ENCODE measurements at places on chromosomes 1 and 21.
A peak's percentile ranks its signal among the peaks of the same experiment; 100 is the strongest.

GRCh38 chr1:43222879-43223278 is 46.9 kb upstream of the TMEM125 start:
- no peak for DNase-seq

DNA sequence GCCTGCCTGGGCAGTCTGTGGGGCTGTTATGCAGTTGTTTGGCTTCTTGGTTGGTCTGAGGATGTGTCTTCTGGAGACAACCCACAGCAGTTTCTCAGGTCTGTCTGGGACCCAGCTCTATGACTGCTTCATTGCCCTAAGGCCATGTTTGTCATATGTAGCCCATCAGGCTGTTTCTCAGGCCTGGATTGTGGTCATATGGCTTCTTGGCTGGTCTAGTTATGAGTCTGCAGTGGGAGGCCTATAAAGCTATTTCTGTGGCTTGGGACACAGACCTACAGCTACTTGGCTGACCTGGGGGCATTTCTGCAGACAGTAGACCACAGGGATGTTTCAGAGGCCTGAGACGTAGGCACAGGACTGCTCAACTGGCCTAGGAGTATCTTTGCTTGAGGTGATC is 41.5 kb downstream of the CHIA start:
- no peak for DNase-seq

DNA sequence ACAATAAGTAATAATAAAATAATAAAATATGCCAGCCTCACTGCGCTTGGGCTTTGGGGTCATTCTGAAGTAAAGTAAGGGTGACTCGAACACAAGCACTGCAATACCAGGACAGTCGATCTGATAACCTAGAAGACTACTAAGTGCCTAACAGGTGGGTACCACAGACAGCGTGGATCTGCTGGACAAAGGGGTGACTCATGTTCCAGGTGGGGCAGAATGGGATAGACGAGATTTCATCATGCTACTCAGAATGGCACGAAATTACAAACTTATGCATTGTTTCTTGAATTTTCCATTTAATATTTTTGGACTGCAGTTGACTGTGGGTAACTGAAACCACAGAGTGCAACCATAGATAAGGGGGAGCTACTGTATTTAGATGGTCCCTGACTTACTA is 221.1 kb upstream of the GREM2 start:
- no peak for DNase-seq

DNA sequence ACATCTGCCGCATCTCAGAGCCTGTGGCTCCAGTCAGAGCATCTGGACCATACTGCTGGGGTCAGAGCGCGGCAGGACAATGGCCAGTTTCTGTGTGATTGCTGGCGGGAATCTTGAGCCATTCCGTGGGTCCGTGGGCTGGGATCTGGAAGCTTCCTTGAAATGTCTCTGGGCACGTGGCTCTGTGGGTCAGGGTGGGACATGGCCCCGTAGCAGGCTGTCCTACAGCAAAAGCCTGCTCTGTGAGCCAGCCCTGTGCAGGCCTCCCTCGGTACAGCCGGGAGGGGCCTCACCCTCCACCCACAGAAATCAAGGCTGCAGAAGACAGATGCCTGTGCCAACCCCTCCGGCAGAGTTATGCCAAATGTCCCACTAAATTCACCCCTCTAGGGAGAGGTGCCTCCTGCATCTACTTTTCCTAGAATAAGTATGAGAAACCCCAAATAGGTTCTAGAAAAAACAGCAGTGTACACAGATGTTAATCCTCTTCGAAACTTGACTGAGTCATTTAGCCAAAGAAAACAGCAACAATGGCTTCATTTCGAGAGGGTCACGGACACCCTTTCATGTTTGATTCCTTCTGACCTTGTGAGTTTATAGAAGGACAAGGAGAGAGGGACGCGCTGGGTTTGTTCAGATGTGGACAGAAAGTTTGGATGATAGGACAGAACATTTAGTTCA is 27.8 kb downstream of the COL18A1 start:
- DNase-seq: no peak

- DNase-seq: no peak
These were observed 201.5 kb downstream of the PDE4B start for GRCh38 chr1:65994223-65994622.

DNA sequence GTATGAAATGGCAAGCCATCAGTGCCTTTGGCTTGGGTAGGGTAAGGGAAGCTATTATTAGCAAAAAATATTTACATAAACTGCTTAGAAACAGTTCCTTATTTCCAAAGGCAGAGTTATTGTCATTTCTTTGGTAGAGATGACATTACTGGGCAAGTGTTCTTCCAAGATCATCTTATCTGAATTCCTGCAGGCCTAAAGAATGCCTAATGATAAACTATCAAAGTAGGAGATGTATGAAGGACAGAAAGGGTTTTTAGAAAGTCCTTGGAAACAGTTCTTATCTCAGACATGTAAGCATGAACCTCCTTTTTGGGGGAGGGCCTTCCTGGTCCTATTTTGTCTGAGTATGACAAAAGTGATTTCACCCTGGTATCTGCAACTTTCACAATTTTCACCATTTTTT is 5.1 kb upstream of the FRRS1 start:
- no peak for DNase-seq

DNA sequence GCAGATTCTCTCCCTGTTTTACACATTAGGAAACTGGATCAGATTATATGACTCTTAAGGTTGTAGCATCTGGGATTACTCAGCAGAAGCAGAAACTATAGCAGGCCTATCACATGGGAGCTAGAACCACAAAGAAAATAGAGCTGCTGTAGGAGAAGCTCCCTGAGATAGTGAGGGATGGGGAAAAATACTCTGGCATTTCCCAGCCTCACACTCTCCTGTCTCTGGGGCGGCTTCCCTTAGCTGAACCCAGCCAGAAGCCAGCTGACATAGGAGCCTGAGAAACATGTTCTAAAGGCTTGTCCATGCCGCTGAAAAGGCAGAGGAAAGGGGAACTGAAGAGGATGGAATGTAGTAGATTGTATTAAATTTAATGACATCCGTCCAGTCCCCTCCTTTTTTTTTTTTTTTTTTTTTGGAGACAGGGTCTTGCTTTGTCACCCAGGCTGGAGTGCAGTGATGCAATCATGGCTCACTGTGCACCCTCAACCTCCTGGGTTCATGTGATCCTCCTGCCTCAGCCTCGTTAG is 76.8 kb upstream of the DNAJC6 start:
- no peak for DNase-seq

DNA sequence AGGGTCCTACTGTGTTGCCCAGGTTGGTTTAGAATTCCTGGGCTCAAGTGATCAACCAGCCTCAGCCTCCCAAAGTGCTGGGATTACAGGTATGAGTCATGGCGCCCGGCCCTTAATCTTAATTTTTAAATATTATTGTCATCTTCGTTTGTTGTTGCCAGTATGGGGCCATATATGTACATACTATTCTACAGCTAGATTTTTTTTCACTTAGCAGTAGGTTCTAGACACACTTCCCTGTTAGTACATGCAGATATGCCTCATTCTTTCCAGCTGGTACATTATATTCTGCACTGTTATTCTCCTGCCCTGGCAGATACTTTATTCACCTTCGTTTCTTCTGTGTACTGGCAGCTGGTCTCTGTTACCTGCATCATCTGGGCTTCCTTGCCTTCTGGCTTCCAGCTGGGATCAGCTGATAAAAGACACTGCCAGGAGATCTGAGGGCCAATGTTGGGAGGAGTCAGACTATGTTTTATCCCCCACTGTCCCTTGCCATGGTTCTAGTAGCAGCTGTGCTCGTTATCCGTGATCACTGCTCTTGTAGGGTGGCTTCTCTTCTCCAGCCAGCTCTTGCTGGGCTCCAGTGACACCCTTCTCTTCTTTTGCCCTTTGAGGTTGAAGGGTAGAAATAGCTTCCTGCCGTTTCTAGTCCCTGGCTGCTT is 24.7 kb downstream of the ST3GAL3 start:
- no peak for DNase-seq

DNA sequence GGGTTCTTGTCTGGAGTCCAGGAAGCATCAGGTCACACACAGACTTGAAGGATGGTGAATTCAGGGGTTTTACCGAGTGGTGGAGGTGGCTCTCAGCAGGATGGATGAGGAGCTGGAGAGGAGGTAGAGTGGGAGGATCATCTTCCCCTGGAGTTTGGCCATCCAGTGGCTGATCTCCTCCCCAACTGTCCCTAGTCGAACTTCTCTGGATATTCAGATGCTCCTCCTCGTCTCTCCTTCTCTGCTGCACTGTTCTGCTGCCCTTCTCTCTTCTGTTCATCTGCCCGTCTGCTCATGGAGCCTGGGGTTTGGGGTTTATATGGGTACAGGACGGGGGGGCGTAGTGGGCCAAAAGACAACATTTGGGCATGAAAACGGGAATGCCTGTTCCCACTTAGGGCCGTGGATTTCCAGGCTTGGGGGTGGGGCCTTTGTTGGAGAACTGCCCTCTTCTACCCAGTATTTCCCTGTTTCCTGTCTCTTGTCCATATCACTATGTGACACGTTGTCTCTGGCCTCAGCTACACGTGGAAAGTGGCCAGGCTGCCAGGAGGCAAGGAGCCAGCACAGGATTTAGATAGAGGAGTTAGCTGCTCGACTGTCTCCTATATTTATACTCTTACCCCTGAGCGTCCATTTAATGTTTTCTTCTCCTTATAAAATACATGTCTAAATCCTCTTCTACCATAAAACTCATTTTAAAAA is 76.7 kb downstream of the SIPA1L2 start:
- no peak for DNase-seq

GRCh38 chr1:203148127-203148526 is 20.6 kb downstream of the ADORA1 start:
- DNase-seq: no peak

- DNase-seq: no peak
These were observed 78.0 kb downstream of the MPZL1 start for GRCh38 chr1:167799747-167800146.

DNA sequence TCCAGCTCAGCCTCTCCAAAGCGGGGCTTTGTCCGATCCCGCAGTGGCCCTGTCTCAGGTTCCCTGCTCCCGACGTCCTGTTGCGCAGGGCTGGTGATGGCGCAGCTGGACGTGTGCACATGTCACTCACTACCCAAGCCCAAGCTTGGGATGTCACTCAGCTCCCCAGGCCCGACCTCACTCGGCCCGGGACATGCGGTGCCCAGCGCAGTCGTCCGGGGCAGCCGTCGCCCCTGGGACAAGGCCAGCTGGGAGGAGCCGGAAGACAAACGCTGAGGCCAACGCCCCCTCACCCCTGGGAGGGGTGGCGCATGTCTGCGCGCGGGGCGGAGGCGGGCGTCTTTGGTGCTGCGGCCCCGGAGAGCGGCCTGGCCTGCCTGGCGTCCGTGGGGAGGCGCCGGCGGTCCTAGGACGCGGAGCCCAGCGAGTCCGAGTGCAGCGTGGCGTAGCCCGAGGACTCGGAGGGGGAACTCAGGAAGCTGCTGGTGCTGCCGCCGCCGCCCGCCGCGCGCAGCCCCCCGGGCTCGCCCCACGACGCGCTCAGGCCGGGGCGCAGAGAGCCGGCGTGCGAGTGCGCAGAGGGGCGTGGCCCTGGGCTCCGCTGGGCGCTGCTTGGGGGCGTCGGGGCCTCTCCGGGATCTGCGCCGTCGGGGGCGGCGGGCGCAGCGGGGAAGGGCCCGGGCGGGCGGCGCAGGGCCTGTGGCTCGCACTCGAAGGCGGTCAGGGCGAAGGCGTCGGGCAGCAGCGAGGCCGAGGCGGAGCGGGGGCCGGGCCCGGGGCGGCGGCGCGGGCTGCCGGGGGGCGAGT is 5.2 kb downstream of the HES3 start:
- no peak for DNase-seq

GRCh38 chr1:37055631-37056030 is 21.3 kb upstream of the GRIK3 start:
- no peak for DNase-seq

GRCh38 chr1:41313661-41314131 is 47.5 kb upstream of the FOXO6 start:
- DNase-seq: peak; percentile 6

DNA sequence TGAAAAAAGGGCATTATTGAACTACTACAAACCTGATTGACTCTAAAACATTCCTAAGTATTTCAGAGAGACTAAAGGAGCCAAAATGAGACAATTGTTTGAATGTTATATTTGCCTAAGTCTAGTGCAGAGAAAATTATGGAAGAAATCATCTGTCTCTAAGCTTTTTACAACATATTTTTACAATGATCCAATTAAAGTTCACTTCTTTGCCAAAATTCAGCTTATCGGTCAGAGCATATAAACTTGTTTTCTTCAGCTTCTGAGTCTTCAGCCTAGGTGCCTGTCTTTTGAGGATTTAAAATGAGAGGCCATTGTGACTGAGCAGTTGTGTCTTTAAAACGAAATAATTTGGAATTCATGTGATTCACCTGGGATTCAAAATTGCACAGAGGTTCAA is 181.2 kb upstream of the SGIP1 start:
- no peak for DNase-seq

- DNase-seq: no peak
These were observed 50.8 kb downstream of the CNIH3 start for GRCh38 chr1:224666913-224667312.

GRCh38 chr1:94411237-94411636 is 7.0 kb upstream of the ABCD3 start:
- no peak for DNase-seq

- no peak for DNase-seq
These were observed 122.9 kb downstream of the DMRTA2 start for GRCh38 chr1:50300297-50300696.

DNA sequence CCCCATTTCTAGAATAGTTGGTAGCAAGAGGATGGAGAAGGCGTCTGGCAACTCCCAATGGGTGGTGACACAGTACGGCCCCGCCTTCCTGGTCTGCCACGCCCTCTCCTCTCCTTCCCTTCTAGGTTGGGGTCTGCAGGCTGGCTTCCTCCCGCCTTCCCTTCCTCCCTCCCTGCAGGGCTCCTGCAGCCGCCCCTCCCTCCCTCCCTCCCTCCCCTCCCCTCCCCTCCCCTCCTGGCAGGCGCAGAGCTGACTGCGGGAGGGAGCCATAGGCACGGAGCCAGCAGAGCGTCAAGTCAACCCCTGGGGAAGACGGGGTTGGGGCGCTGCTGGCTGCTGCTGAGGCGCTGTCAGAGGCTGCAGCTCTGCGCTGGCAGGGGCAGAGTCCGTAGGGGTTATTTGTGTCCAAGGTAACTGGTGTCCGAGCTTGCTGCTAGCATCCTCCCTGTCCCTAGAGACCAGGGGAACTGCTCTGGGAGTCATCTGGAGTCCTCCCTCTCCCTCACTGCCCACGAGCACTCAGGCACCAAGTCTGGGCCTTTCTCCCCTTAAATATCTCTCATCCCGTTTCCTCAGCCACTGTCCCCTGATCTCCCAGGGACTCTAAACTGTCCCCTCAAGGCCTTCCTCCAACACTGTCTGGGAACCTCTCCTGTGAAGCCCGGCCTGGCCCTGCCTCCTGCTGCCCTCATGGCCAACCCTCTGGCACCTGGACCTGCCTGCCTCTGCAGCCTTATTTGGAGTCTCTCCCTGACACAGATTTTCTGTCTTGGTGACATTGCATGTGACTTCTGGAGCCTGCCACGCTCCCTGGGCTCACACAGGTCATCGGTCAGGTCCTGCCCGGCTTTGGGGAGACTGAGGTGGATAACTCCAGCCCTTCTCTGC is 57.4 kb upstream of the ACOT11 start:
- no peak for DNase-seq

DNA sequence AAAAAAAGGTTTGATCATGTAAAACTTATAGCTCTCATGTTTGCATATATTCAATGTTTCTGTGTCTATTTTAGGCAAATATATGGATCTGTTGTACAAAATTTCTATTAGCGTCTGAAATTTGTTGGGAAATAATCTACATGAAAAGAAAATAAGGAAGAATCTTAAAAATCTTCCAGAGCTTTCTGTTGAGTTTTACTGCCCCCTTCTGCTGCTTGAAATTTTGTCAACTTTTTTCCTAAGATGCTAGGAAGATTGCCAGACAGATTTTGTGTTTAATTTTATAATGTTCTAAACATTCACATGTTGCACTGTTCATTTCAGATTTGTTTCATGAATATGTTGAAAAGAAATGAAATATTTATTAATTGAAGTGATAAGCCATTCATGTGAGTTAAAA is 2.5 kb upstream of the PTGS2 start:
- no peak for DNase-seq
